ENCODE measurements at places on chromosomes 3 and 15.

GRCh38 chr15:48086576-48086975 is 34.2 kb upstream of the SLC24A5 start:
- DNase-seq: no peak

DNA sequence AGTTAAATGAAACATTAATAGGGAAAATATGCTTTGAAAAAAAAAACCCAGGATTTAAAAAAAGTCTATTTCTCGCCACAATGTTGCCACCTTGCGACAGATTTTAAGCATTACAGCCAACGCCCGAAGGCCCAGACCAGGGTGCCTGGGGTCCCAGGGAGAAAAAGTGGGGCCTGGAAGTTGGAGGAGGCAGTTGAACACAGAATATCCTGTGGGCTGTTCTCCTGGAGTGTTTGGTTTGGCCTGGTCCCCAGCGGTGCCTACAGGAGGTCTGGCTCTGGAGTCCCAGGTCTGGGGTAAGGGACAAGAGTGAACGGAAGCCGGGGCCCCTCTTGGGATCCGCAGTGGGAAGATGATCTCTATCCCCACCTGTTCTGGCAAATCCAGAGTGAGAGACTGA is 3.4 kb downstream of the RNU6-1 start:
- DNase-seq: peak; percentile 35

GRCh38 chr15:91073768-91074167 is 26.3 kb upstream of the SV2B start:
- no peak for DNase-seq

GRCh38 chr3:36911990-36912804 is 32.7 kb downstream of the TRANK1 start:
- peak; percentile 18 for DNase-seq

DNA sequence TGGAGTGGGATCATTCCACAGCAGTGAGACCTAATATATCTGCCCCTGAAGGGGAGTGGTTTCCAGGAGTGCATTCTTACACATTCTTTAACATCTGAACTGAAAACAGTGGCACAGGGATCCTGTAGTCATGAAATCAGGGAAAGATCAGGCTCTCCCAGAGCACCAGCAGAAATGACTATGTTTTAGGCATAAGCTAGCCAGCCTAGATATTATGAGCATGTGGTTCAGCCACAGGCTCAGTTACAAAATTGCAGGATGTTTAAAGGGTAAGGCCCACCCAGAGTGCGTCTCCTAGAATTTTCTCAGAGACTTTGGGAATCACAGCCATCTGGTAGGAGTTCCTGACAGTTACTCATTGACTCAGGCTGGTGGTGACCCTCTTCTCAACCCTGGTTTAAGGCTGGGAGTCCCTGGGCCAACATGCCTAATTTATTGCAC is 20.9 kb downstream of the FSTL1 start:
- no peak for DNase-seq

- DNase-seq: no peak
Observed at GRCh38 chr15:101526890-101527289, 37.4 kb upstream of the PCSK6 start.

DNA sequence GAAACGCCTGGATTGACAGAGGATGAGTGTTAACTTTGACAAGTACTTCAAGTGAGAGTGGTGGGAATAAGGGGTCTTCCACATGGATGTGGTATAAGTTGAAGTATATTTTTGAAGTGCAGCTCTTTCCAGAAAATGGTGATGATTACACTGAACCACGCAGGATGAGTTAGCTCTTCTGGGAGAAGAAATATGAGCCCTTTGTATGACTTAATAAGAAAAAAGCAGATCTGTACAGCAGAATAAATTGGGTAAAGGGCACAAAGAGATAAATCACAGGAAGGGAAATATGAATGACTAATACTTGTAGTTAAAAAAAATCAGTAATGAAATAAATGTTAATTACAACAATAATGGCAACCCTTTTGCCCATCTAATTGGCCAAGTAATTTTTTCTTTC is 1.3 kb downstream of the CCR3 start:
- no peak for DNase-seq

GRCh38 chr3:21158861-21159542 is 592.0 kb downstream of the ZNF385D start:
- DNase-seq: no peak

- DNase-seq: no peak
Observed at GRCh38 chr3:156132313-156132712, 11.9 kb downstream of the KCNAB1 start.

DNA sequence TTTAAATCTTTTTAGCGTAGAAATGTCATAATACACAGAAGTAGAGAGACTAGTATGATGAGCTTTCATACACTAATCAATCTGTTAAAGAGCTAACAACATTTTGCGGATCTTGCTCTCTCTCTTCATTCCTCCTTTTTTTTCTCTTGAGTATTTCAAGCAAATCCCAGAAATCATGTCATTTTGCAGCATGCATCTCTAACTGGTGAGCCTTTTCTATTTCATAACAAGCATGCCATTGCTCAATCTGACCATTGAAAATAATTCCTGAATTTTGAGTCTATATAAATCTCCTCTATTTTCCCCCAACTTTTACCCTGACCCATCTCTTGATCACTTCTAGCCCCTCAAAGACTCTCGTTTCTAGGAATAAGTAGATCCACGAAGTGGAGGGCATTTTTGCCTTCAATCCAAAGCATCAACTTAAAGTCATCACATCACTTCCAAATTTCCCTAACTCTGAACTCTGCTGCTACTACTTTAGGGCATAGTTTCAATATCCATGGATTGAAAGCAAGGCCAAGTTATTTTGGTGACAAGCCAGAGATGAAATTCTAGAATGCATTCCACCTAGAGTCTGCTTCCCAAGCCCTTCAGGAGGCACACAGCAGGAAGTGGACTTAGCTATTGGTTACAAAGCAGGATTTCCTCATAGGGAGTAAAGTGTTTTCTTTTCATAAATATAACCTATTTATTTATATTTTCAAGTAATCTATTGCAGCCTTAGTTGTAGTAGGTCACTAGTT is 253.5 kb upstream of the ZPLD1 start:
- no peak for DNase-seq

DNA sequence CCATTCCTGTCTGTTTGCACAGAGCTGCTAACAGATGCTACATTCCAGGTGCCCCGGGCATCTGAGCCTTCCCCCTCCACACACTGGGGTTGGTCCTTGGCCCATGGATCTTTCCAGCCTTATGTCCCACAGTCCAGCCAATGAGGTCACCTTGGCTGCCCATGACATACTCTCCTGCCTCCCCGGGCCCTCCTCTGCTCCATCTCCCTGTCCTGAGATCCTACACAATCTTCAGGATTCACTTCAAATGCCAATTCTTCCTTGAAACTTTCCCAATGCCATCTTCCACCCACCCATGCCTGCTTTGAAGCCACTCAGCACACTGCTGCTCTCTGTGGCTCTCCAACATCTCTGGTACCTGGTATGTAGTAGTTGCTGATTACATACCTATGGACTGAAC is 4.3 kb downstream of the CHRNA3 start:
- no peak for DNase-seq

- no peak for DNase-seq
Observed at GRCh38 chr3:43790060-43790459, 99.3 kb downstream of the ABHD5 start.

GRCh38 chr15:81950841-81951414 is 94.9 kb downstream of the MEX3B start:
- DNase-seq: no peak

- DNase-seq: no peak
Observed at GRCh38 chr3:46889381-46890110, 12.0 kb downstream of the PTH1R start.

GRCh38 chr3:112395181-112395895 is 62.4 kb downstream of the CD200 start:
- no peak for DNase-seq

DNA sequence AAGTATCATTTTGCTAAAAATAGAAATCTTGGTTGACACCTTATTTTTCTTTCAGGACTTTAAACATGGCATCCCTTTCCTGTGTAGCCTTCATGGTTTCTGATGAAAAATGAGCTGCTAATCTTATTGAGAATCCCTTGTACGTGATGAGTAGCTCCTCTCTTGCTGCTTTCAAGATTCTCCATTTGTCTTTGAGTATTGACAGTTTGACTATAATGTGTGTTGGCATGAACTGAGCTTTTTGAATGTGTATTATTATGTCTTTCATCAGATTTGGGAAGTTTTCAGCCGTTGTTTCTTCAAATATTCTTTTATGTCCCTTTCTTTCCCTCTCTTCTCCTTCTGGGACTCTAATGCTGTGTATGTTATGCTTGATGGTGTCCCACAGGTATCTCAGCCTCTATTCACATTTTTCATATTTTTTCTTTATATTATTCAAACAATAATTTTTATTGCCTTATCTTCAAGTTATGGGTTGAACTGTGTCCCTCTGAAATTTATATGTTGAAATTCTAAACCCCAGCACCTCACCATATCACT is 4.1 kb upstream of the C3orf22 start:
- no peak for DNase-seq

- no peak for DNase-seq
Observed at GRCh38 chr15:68445351-68445750, 13.4 kb upstream of the ITGA11 start.

DNA sequence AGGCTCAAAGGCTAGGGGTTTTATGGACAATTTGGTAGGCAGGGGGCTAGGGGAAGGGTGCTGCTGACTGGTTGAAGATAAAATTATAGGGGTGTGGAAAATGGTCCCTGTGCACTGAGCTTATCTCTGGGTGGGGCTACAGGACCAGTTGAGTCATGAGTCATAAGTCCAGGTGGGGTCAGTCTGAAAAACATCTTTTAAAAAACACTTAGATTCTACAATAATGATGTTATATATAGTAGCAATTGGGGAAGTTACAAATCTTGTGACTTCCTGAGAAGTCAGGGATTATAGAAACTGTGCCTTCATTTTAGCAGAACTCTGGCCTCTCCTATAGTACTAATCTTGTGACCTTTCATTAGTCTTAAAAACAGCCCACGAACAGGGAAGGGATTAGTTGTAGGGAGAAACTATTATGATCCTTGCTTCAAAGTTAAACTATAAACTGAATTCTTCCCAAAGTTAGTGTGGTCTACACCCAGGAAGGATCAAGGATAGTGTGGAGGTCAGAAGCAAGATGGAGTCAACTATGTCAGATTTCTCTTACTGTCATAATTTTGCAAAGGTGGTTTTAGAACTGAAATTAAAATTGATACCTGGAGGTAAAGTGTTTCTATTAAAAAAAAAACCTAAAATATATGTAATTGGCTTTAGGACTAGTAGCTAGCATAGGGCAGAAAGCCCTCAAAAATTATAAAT is 130.1 kb downstream of the P2RY1 start:
- DNase-seq: no peak

DNA sequence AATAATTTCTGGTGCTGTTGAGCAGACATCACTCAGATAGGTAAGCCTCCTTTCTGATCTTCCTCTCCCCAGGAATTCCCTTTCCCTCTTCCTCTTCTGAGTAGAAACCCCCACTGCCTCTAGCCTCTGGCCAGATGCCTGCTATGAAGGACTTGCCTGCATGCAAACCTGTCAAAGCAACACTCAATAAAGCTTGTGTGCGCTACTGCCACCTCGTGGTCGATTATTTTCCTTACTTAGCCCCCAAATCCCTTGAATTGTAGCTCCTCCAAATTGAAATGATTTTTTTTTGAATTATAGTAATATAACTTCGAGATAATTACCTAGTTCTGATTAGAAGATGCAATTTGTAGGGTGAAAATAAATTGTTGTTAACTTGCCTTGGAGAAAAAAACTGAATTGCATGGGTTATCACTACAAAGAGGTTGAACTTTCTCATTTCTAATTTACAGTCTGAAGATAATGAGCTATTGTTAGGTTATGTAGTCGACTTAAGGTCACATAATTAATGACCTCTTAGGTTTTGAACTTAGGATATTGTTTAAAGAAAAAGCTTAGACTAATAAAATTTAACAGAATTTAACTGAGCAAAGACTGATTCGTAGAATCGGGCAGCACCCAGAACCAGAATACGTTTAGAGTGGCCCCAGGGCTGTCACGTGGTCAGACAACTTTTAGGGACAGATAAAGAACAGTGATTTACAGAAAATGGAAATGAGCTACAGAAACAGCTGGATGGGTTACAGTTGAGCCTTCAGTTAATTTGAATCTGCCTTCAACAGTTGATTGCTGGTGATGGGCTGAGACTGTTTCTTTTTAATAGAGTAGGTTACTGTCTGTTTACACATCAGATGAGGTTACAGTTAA is 269.3 kb downstream of the ARPP21 start:
- peak; percentile 15 for DNase-seq

DNA sequence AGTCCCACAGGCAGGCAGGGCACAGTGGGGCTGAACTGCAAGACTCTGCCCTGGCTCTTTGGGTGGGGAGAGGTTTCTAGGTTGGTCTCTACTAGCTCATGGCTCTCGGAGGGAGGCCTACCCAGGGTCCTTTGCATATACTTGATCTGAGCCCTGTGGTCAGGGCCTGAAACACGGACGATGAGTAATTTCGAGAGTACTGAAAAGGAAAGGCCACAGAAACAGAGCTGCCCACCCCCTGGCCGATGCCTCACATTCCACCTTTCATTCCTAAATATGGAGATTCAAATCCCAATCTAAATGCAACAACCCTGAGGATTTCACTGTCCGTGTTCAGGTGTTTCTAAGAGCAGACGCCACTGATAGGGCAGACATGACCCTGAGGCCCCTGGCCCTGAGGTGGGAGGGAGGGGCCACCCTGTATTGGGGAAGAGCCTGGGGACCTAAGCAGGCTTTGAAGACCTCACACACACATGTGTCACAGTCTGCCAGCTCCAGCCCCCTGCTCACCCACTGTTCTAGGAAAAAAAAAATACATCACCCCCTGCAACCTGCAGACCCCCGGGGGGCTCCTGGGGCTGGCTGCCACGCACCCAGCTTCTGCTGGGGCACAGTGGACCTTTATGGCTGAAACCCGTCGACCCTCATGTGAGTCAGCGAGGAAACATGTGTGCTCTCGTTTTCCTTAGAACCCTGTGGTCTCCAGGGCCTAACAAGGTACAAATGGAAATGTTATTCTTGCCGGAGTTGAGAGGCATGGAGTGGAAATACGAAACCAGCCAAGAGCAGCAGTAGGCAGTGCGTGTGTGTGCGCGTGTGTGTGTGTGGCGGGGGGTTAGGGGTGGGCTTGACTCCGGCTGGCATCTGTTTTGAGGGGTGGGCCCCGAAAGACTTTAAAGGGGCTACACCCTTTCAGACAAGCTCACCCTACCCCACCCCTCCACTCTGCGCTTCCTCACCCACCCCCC is 112.7 kb downstream of the CHSY1 start:
- no peak for DNase-seq

GRCh38 chr15:77179541-77179998 is 108.7 kb upstream of the TSPAN3 start:
- DNase-seq: no peak

All from T follicular helper cell (primary cell).